ENCODE measurements at places on chromosomes 11 and 22.
A peak's percentile ranks its signal among the peaks of the same experiment; 100 is the strongest.

DNA sequence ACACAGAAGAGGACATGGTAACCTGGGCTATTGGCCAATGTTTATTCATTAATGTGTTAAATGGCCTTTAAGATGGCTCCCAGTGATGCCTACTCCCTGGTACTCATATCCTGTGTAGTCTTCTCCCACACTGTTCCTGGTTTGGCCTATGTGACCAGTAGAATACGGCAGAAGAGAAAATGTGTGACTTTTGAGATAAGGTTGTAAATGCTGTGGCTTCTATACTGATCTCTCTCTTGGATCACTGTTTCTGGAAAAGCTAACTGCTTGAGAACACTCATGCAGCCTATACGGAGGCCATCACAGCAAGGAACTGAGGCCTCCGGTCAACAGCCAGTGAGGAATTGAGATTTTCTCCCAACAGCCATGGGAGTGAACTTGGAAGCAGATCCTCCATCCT, 24.1 kb downstream of the MAML2 start:
- DNase-seq = no peak

GRCh38 chr11:69819541-69820070, 390 bp upstream of the FGF3 start:
- no peak for DNase-seq

- DNase-seq = no peak
These were observed 64.5 kb downstream of the TP53I11 start for GRCh38 chr11:44885919-44886789.

DNA sequence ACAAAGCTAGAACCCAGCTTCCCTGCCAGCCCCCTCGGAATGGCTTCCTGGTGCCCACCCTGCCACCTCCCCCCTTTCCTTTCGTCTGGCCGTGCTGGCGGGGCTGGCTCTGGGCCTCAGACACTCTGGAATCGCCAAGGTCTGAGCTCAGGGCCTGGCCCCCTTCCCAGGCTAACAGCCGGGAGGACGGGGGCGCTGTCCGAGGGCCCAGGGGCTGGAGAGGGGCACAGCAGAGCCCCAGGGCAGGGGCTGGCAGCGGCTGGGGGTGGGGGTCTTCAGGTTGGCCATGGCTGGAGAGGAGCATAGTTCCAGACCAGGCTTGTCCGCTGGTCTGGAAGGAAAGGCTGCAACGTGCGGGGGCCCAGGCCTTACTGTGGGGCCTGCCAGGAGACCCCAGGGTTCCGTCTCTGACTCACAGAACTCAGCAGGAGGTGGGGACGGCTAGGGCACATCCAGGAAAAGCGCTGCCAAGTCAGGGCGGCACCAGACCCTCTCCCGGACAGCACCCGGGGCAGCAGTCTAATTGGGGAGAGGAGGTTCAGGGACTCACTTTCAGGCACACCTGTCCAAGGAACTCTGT, 861 bp upstream of the LTBP3 start:
- no peak for DNase-seq

DNA sequence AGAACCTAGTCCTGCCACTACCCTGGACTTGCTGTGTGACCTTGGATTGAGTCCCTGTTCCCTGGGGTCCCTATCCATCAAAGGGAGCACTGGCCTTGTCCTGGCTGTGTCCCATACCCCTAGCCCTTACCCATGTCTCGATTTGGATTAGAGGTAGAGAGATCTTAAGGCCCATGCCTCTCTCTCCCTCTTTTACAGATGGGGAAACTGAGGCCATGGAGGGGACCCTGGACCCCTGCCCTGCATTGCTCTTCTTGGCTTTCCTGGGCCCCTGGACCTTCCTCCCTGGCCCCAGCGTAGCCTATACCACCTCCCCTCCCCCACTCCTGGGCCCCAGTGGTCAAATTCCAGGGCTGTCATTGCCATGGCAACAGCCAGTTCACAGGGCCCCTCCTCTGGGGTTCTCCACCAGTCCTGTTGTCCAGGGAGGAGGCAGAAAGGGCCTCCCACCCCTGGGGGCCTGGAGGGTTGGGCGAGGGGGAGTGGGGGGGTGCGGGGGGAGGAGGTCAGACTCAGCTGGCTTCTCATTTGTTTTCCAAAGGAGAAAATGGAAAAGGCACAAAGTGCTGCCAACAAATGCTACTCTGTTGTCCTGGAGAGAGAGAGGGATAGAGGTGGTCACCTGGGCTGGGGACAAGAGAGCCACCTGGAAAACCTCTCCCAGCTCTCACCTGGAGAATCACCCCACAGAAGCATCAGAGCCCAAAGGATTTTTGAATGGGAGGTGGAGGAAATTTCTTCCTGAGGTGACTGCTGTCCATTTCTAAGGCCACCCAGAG, 23.3 kb downstream of the ARHGEF17 start:
- DNase-seq = no peak

DNA sequence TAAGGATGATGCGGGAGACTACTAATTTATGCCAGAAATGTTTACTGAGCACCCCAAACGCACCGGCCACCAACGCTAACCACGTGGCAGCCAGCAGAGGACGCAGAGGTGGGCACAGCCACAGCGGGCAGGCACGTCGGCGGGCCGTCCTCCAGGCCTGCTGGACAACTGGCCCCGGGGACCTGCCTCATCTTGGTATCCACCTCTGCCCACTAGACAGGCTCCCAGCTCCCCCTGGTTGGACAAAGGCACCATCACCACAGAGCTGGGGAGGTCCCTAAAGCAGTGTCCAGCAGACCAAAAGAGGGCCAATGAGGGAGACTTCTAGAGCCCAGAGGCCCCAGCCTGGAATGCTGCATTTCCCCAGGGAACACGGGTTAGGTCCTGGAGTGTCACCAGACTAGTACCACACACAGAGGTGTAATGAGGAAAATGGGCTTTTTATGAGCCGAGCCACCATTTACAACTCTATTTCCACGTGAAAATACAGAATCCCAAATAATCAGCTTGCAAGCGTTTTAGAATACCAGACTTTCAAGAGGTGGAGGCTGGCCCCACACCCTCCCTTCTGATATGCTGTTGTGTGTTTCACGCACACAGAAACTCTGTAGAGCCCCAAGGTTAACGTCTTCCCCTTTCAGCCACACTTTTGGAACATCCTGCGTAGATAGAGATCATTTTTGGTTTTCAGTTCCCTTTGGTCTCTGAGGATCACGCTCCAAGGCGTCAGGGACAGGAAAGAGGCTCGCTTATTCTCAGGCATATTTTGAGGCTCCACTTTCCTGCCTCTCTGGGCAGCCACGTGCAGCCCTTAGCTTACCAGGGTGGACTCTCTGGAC, 23.7 kb upstream of the BID start:
- DNase-seq = no peak

DNA sequence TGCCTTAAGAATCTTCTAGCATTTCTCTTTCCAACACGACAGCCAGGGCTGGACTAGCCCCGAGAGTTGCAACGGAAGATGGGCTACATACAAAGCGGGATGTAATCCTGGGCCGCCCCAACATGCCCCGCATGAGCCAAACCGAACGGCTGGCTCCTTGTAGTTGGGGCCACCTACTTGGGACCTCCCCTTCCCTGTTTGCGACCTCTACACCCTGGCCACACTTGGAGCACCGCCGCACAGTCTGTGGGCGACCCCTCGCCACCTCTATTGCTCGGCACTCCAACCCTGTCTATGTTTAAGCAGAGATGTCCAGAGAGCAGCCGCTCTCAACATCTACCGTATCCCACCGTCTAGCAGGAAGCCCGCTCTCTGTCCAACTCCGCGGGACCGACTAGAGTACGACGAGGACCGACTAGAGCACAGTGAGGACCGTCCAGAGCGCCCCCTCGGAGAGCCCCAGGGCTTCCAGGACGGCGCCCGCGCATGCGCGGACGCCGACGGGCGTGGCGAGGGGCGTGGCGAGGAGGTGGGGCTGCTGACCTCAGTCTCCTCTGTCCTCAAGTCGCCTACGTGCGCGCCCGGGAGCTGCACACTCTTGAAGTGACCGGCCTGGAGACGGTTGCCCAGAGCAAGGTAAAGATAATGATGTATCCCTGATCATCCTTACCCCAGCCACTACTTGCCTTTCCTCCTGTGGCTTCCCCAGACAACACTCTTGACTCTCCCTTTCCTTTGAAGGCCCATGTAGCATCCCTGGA, 32.3 kb downstream of the NEAT1 start:
- peak; percentile 95 for DNase-seq

DNA sequence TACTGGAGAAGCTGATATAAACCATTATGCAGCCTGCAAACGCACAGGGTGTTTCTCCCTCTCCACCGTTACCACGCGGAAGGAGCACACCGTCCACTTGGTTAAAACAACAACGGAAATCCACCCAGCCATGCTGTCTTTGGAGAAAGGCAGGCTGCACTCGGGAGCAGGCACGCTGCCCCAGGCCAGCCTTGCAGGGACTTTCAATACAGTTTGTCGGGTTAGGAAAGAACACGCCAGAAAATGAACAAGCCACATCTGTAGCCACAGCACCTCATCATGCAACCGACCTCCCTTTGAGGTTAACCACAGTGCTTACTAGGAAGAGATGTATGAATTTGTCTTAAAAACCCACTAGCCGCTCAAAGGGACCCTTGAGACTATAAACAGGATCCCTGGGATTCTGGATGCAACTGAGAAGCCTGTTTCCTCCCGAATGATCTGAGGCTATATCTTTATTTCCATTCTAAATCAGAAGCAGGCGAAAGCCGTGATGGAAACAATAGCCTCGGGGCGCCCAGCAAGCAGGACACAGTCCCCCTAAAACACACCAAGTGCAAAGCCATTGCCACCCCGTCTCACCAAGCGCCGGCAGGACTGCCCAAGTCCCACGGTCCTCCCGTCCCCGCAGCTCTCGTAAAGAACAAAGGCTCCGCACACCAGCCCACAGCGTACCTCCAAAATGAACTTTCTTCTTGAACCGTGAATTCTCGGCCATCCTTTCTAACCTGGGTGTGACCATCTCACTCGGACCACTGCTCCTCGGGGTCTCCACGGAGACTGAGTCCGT, 318.9 kb downstream of the CTTN start:
- no peak for DNase-seq

DNA sequence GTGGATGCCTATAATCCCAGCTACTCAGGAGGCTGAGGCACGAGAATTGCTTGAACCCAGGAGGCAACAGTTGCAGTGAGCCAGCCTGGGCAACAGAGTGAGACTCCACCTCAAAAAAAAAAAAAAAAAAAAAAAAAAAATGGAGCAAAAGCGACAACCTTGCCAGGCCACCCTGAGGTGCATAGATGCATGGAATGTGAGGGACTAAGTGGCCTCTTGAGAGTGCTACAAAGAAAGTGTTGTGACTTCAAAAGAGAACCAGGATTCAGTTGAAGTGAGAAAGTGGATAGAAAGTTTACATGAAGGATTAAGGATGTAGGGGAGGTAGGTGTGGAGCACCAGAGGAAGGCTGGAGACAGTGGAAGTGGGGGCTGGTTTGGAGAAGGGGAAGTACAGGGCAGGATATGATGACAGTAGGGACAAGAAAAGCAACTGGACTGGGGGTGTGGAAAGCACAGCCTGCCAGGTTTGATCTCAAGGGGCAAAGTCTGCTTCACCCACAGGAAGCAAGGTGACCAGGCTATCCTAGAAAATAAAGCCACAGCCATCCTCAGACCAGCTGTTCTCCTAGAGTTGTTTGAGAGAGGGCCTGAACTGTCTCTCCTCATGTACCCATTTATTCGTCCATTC, 36.0 kb upstream of the OLFML1 start:
- no peak for DNase-seq

GRCh38 chr11:95778699-95779098, 10.9 kb downstream of the FAM76B start:
- DNase-seq = no peak

DNA sequence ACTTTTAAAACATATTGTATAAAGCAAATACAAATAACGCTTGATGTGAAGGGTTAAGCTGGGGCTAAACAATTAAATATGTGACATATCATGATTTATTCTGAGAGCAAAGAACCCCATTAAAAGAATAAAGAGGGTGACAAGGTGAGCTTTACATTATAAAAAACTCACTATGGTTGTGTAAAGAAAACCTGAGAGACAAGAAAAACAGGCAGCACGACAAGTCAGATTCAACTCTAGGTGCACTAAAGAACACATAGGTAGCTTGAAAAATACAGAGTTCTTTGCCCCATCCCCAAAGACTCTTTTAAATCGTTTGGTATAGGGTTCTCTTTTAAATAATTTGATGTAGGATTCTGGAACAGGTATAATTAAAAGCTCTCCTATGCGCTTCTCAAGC, 63.5 kb downstream of the LUZP2 start:
- DNase-seq = no peak

- DNase-seq = no peak
These were observed 20.1 kb upstream of the NAP1L4 start for GRCh38 chr11:3011891-3012885.

DNA sequence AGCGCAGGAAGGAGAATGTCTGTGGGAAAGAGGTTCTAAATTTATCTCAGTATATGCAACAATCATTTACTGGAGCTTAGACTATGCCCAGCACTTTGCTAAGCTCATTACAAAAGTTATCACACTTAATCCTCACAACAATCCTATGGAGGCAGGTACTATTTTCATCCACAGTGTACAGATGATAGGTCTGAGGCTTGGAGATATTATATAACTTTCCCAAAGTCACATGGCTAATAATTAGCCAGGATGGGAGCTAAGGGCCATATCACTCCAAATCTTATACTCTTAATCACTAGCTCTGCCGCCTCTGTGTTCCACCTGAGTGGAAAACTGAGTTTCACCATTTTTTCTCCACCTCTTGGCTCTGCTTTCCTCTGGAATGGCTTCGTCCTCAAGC, 47.3 kb upstream of the CAPRIN1 start:
- no peak for DNase-seq

DNA sequence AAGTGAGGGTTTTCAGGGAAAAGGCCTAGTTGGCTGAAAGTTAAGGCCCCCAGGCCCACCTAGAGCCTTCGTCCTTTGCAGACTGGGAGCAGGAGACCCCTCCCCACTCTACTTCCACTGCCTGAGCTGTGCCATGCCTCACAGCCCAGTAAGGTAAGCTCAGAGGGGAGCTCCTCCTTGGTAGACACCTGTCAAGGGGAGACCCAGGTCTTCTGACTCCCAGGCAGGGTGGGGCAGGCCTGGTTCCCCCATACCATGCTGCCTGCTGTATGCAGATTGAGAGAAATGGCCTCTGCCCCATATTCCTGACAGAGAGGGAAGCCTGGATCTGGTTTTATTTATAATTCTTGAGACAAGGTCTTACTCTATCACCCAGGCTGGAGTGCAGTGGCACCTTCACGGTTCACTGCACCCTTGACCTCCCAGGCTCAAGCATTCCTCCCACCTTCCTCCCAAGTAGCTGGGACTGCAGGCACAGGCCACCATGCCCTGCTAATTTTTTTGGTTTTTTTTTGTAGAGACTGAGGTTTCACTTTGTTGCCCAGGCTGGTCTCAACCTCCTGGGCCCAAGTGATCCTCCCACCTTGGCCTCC, 697 bp downstream of the RAB36 start:
- DNase-seq = no peak

- no peak for DNase-seq
These were observed 28.0 kb downstream of the FLRT1 start for GRCh38 chr11:64063777-64064176.

GRCh38 chr22:37229012-37229804, 14.9 kb downstream of the RAC2 start:
- no peak for DNase-seq

DNA sequence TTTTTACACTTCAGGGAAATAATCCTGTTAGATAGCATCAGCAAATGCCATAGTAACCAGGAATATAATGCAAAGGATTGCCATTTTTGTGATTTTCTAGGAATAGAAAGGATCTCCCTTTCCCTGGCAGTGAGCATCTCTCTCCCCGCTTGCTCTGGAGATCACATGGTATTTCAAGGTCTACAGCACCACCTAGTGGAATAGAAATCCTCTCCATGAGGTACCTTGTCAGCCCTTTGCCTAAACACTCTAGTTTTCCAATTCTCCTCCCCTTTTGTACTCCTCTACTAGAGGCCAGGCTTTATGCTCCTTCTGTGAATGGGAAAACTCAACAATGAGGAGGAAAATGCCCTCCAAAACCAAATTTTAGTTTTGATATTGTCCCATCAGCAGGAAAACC, 78.4 kb downstream of the XRRA1 start:
- no peak for DNase-seq

Data from left forelimb (tissue), 1 donor.